NCI-H524 (cell line): ENCODE measurements at places on chromosomes 13 and 19.

DNA sequence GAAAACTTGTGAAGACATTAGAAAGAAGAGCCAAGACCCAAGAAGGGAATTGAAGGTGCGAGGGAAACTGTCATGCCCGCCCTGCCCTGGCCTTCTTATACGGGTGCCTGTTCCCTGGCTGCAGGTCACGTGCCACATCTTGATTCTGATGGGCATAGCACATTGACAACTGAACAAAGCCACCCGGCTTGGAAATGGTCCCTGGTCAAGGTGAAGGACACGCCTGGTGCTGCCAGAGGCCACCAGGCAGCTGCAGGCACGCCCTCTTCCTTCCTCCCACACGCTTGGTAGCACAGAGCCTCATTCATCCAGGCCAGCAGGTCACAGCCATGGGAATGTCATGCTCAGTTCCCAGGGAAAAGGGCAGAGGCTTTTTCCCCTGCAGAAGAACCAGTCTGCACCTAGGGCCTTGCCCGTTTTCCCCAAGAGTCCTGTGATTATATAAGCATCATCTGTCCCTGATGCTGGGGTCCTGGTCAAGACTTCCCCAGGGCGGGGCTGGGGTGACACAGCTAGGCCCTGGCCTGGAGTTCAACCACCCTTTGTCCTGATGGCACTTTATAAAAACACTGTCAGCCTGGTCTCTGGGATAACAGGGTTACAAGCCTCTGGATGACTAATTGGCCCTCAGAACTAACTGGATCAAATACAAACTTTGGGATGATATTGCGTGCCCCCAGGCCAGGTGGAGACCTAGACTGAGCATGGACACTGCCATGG, 56.0 kb downstream of the CDADC1 start:
- DNase-seq: no peak

DNA sequence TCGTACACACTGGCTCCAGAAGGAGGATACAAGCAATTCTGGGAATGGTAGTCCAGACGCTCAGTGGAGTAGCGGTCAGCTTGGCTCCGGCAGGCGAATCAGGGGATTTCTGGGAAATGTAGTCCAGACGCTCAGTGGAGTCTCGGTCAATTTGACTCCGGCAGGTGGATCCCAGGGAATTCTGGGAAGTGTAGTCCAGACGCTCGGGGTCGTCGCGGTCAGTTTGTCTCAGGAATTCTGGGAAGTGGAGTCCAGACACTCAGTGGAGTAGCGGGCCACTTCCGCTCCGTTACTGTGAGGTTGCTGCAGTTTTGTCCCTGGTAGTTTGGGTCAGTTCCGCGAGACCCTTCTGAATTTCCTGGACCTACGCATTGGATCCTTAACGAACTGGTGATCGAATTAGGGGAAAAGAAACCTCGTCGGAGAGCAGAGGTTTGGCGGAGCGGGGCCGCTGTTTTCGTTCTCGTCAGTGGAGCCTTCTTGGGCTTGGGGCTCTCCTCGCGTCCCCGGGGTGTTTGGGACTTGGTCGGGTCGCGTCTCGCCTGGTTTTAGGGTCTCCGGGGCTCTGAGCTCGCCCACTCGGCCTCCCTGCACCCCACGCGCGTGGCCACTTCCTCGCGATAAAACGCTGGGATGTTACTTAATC, at the start of gene ZNF225:
ZNF225 (plus strand) TSS at position 262 of the 646 bp plus-strand sequence. CDS start 2,429 bp downstream, outside the sequence.
- DNase-seq: peak; percentile 98

- peak; percentile 64 for DNase-seq
These were observed 1.5 kb downstream of the GSX1 start for GRCh38 chr13:27793507-27794367.

GRCh38 chr19:4401769-4402170, 670 bp upstream of the CHAF1A start:
- DNase-seq: no peak

GRCh38 chr19:18310118-18310909, 12.6 kb downstream of the LSM4 start:
- no peak for DNase-seq

GRCh38 chr13:38542601-38543000, 144.3 kb upstream of the FREM2 start:
- DNase-seq: no peak

DNA sequence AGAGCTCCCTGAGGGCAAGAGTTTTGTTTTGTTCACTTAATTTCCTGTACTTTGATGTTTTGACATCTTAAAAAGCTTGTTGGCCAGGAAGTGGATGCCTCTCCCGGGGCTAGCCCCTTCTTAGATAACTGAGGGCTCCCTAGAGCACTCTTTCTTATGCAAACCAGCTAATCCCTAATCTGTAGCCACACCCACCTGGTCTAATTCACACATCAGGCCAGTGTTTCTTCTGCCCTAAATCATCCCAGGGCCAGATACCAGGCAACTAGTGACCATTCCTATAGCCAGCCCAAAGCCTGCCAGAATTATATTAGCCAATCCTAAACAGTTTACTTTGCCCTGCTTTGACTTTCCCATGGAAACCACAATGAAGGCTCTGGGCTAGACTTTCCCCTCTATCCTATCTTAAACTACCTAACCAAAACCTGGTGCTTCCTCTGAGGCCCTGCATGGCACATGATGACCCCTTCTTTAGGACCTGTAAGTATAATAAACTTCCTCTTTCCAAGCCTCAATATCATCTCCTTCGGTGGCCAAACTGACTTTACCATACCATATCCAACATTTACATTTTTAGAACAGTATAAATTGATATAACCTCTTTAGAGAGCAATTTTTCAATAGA, 24.8 kb downstream of the WBP4 start:
- DNase-seq: no peak

GRCh38 chr19:4722671-4723594, 709 bp downstream of the DPP9 start:
- no peak for DNase-seq

DNA sequence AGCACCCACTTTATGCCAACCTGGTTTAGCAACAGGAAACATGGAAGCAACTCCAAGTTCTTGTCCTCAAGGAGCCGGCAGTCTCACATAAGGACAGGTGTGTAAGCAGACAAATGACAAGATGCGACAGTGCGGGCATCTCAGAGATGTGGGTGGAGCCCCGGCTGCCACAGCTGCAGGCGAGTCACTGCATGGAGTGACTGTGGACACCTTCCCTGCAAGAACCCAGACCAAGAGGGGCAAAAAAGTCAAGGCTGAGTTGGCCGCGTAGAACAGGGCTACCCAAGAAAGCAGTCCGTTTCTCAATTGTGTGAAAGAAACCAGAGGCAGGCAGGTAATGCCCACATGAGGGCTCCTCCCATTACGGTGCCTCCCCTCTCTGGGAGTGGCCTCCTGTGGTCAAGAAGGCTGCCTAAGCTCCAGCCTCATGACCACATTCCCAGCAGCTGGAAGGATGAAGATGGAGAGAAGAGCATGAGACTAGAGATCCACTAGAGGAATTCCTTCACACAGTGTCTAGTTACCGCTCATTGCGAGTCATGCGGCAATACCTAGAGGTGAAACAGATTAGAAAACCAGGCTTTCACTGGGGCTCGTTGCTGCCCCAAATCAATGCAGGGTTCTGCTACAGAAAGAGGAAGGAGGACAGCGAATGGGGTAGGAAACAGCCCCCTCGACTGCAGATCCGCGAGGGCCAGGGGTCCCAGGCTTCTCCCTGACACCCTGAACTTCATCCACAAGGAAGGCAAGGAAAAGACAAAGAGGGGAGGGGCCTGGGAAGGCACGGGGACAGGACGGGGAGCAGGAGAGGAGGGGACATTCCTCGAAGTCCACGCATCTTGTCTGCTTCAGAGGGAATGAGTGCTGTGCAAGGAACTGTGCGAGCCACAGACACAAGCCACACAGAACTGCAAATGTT, 80.2 kb downstream of the SPACA7 start:
- no peak for DNase-seq

GRCh38 chr19:47854459-47854858, 4.6 kb upstream of the TPRX2 start:
- no peak for DNase-seq

- DNase-seq: no peak
These were observed 31.2 kb downstream of the DHRS12 start for GRCh38 chr13:51772781-51773180.

DNA sequence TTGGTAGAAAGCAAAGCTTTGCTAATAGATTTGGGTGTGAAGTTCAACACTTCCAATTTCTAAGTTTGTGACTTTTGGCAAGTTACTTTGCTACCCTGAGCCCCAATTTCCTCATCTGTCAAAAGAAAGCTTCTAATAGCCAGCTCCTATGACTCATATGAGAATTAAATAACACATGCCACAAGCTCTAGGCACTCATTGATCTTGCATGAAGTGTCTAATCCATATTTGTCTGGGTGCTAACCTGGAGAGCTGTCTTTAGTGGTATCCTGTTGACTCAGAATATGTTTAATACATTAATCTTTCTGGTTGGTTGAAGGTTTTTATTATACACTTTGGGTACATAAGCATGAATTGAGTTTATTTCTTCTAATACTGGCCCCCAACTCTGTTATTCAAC, 188.8 kb downstream of the POSTN start:
- DNase-seq: peak; percentile 6
